ENCODE measurements at places on chromosomes 6 and 20.
A peak's percentile ranks its signal among the peaks of the same experiment; 100 is the strongest.

DNA sequence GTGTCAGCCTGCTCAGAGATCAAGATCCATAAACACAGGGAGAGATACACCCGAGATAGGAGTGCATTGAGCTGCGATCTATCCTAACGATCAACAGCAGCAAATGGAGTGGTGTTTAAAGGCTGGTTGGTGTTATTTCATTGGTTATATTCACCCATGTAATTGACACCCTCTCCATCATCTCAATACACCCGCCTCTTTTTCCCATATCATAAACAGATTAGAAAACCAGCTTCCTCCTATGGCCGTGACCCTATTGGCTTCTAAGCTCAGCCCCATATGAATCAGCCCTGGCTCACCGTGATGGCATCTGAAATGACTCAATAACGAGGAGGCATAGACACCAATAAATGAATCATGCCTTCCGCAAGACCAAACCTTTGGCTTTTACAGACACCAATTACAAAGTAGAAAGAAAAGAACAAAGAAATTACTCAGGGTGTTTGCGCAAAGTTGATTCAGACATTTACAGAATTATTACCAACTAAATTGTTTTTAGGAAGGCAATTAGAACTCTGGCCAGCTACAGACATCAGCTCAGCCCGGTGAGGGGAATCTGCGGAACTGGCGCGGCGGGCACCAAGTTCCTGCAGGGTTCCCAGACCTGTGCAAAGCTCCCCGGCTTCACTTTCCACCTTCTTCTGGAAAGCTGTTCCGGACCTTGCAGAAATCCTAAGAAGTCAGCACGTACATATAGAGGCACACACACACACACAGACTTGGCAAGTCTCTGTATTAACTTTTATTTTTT is 11.5 kb downstream of the PMEPA1 start:
- DNase-seq, result peak; percentile 93

GRCh38 chr20:50071039-50071888 is 41.7 kb downstream of the UBE2V1 start:
- DNase-seq, result peak; percentile 93

DNA sequence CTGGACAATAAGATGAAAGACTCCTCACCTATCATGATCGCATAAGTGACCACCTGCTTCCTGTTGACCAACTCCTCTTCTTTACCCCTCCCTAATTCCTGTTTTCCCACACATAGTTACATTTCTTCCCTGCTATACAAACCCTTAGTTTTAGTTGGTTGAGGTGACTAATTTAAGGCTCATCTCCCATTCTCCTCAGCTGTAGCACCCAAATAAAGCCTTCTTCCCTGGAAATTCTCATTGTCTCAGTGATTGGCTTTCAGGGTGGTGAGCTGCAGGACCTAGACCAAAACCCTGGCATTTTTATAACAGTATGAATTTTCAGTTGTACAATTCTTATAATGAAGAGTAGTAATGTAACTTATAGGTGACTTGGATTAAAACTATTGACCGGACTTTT is 2.1 kb downstream of the FKBP1C start:
- no peak for DNase-seq

DNA sequence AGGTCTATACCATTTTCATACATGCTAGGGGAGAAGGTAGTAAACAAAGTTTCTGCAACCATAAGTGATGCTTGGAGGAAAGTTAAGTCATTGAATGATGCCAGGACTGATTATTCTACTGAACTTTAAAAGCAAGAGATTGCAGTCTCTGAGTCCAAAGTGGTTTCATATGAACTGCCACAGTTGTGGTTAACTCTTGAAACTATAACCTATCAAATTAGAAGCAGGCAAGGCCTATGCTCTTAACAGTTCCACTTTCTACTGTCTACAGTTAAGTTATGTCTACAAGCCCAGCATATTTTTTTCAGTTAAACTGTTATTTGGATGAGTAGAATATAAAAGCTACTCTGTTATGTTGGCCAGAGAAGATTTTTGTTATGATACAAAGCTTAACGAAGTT is 326.5 kb upstream of the RUNX2 start:
- peak; percentile 7 for DNase-seq

DNA sequence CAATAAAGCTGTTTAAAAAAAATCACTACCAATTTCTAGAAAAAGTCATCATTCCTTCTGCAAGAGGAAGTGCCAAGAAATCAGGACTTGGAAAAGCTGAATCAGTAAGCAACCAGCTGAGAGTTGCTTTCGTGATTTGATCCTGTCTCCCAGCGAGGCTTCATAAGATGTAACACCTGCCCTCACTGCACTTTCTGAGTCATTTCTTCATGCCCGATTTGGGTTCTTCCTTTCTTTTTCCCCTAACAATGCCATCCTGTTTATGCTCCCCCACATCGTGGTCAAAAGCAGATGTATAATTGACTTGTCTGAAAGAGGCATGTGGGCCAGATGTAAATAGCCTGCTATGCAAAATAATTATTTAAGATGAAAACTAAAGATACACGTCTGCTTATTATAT is 52.1 kb downstream of the RIPOR2 start:
- DNase-seq, result peak; percentile 67

DNA sequence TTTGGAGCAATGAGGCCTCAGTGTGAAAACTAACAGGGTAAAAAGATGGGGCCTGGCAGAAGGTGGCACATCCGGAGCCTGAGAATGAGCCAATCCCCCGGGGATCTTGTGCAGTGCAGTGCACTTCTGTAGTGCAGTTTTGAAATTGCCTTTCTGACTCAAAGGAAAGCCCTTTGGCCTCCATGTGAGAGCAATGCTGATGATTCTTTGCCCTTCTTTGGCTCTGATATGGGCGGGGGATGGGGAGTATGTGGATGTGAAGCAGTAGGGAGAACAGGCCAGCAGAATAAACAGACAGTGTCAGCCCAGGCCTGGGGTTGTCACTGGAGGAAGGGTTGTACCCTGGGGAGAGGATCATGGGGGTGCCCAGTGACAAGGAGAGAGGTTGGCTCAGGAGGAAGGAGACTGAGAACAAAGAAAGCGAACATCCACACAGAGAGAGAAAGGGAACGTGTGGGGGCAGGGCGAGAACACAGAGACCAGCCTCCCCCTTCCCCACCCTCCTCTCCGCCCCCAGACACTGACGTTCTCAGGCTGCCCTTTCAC is 351.2 kb downstream of the CDC5L start:
- DNase-seq, result peak; percentile 26

GRCh38 chr6:46203391-46204177 is 32.8 kb upstream of the ENPP5 start:
- peak; percentile 31 for DNase-seq

DNA sequence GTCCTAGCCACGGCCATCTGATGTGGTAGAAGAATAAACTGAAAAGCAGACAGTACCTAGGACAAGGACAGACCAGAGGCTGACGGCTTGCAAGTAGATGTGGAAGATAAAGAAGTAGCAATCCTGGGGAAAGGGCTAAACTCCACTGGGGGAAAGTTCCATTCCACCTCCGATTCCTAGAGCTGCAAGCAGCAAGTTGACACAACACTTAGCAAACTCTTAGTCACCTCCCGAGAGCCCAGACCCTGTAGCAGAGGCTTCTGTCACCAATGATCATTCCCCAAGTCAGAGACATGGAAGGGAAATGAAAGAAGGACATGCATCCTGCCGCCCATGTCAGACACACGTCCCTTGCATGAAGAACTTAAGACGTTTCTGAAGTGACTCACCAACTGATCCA is 99.2 kb upstream of the RPS6KA2 start:
- DNase-seq, result no peak

GRCh38 chr6:98579079-98579478 is 255.3 kb upstream of the POU3F2 start:
- DNase-seq, result no peak
